Cortex of kidney (tissue), 1 donor: ENCODE measurements at places on chromosomes 2 and 18.

- DNase-seq, result no peak
These were observed 1.9 kb upstream of the CABYR start for GRCh38 chr18:24136967-24137373.

GRCh38 chr2:174692256-174692919 is 71.9 kb downstream of the CHRNA1 start:
- no peak for DNase-seq

- no peak for DNase-seq
These were observed 141.7 kb downstream of the RBMS1 start for GRCh38 chr2:160351956-160352355.

DNA sequence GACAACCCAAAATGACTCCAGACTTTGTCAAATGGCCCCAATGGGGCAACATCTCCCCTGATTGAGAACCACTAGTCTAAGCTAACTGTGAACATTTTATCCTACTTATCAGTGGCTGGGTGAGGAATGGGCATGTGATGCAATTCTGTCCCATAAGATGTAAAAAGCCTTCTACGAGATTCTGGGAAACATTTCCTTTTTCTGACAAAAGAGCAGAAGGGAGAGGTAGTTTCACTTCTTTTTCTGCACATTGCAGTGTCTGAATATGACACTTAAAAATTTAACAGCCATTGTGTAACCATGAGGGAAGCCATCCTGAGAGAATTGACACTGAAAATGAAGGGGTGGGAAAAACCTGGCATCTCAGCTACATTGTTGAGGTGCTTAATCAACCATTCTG is 17.3 kb upstream of the MARCHF4 start:
- DNase-seq, result no peak

- DNase-seq, result no peak
These were observed 99.6 kb downstream of the ADD2 start for GRCh38 chr2:70668432-70668831.

GRCh38 chr2:128442053-128442751 is 123.5 kb upstream of the HS6ST1 start:
- no peak for DNase-seq

DNA sequence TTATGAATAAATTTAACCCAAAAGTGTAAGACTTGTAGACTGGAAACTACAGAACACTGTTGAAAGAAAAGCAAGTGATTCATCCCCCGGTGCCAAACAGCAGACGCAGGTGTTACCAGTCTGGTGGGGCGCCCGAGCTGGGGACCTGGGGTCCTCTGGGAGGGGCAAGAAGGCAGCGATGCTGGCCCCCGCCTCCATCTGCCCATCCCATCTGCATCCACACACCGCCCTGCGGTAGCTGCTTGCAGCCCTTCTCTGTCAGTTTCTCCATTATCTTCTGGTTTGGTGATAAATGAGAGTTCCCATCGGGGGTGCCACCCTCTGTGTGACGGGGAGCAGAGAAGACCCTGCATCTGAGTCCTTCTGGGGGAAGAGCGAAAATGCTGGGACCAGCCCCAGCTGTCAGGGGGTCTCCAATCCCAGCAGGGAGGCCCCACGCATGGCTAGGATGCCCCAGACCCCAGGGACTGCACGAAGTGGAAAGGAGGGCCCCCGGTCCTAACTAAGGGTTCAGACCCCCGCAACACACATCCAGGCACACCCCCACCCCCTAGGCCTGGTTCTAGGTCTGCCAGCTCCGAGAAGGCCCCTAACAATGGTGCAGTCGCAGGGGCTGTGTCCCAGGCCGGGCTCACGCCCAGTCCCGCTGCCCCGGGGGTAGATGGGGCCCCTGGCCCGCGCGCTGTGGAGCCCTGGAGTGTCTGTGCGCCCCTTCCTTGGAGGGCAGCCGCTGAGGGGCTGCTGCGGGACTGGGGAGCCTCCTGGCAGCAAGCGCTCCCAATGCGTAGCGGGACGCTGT is 686 bp upstream of the RGPD8 start:
- no peak for DNase-seq

DNA sequence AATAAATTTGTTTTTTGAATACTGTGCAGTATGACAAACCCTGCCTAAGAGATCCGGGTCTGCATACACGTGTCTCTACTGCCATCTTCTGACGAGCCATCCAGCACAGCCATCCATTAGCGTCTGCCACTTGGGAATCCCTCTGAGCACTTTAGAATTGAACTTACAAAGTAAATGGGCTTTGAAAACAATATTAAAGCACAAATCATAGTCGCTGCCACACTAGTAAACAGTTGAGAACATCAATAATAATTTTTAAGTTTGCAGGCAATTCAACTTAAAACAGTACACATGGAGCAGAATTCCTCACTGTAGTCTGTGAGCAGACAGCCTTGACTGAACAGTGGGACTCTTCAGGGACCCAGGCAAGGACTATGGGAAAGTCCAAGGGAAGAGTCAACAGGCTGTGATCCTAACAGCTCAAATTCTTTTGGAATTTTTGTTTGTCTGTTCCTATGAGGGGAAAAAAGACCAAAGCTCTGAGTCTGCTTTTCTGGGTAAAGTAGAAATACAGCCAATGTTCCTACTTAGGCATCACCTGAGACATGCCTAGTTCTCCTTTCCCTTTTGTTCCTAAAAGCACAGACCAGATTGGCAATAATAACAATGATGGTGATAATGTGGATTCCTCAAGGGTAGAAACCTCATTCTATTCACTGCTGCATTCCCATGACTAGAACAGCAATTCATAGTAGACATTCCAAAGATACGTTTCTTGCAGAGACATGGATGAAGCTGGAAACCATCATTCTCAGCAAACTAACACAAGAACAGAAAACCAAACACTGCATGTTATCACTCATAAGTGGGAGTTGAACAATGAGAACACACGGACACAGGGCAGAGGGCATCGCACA is 92.9 kb downstream of the MREG start:
- no peak for DNase-seq

GRCh38 chr2:44215827-44216226 is 47.2 kb downstream of the PPM1B start:
- no peak for DNase-seq

GRCh38 chr2:44836916-44837315 is 104.6 kb upstream of the SIX3 start:
- DNase-seq, result no peak

DNA sequence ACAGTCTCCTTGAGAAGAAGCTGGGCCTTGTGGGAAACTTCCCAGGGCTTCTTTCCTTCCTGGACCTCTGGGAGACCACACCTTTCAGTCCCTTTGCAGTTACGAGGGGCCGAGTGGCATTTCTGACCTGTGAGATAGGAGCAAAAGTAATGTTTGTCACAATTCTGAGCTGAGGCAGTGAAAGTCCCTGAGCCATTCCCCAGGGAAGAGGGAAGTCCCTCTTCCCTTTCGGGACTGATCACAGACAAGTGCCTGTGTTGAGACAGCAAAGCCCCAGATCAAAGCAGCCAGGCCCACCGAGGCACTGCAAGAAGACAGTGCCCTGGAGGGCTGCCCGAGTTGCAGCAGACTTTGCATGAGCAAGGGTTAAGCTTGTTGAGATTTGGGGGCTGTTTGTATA is 41.9 kb downstream of the RHOB start:
- DNase-seq, result no peak

GRCh38 chr2:229899604-229900003 is 22.2 kb downstream of the TRIP12 start:
- DNase-seq, result no peak

DNA sequence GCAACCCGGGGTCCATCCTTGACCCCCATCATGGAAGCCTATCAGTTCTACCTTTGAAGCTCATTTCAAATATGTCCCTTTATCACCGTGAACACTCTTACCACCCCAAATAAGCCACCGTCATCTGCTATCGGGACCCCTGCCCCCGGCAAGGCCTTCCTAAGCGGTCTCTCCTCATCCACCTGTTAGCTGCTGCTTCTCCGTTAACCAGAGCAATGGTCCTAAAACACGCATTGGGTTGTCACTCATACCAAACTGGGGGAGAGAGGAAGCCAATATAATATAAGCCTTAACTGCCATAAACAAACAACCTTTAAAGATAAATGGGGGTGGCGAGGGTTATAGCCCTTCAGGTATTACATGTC is 680 bp downstream of the ASNSD1 start:
- DNase-seq, result no peak

DNA sequence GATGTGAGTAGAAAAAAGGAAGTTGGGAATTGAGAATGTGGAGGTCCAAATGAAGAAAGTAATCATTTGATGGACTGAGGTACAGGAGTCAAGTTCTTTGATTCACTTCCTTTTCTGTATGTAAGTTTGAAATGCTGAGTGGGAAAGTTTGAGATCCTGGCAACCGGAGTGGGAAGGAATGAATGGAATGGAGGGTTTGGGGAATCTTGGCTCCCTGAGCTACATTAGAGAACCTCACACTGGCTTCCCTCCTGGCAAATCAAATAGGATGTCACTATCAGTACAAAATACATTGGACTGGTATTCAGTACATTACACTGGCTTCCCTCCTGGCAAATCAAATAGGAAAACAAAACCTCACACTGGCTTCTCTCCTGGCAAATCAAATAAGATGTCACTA is 9.8 kb upstream of the RNF138 start:
- no peak for DNase-seq

DNA sequence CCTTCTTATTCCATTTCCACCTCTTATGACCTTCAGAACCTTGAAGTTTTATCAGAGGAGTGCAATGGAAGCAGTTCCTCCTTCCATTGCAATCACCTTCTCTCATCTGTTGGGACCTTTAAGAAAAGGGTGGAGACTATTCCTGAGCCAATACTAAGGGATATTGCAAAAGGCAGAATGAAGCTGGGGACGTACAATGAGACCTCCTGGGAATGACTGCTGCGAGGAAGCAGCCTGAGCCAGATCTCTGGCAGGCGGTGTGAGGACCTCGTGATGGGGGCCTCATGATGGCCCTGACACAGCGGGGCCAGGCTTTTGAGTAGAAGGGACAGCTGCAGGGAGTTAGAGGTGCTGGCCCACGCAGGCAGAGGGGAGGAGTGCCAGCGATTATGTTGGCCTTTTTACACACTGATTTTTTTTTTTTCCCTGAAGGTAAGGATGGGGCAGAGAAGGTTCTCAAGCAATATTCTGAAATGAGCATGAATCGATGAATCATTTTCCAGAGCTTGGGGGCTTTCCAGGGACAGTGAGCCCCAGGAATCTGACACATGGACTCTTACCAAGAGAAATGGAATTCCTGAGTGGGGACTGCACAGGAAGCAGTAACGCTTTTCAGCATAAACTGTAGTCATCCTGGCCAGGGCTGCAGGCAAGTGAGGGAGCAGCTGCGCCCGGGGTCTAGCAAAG is 40.0 kb upstream of the LAPTM4A start:
- no peak for DNase-seq

- DNase-seq, result no peak
These were observed 19.8 kb downstream of the GRHL1 start for GRCh38 chr2:9971105-9971818.

GRCh38 chr18:61764381-61764780 is 128.4 kb downstream of the RNF152 start:
- DNase-seq, result no peak

DNA sequence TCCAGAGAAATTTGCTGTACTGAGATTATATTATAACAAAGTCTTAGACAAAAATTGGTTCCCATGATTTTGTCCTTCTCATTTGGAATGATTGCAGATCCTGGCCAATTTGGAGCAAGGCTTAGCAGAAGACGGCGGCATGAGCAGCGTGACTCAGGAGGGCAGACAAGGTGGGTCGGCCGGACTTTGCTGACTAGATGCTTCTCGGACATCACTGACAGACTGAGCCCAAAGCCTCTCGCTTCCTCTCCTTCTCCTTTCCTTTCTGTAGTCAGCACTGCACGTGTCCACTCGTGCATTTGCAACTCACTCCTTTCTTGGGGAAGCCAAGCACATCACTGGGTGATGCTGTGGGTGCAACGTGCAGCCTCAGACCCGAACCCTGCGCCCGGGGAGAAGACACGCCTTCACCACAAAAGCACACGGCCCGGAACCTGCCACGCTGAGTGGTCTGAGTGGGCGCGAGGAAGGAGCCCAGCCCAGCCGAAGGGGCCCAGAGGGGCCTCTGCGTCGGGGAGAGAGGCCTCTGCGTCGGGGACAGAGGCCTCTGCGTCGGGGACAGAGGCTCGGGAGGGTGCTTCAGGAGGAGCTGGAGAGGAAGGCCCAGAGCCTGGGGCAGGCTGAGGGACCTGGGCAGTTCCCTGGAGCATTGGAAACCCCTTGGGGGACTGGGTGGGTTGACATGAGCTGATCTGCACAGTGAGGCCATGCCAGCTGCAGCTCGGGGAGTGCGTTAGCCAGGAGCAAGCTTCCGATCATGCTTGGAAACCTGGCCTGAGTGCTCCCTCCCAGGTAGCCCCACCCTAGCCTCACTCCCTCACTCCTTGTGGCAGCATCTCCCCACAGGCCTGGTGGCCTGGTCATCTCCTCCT is 61.6 kb downstream of the ADI1 start:
- DNase-seq, result no peak

DNA sequence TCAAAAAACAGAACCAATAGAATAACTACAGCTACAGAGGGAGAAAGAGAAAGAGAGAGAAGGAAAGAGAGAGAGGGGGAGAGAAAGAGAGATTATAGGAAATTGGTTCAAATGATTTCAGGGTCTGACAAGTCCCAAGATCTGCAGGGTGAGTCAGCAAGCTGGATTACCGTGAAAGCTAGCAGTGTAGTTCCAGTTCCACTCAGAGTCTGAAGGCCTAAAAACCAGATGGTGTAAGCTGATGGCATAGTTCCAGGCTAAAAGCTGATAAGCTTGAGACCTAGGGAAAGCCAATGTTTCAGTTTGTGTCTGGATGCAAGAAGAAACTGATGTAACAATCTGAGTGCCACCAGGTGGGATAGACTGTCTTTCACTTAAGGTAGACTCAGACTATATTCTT is 397.7 kb downstream of the TRIB2 start:
- no peak for DNase-seq

DNA sequence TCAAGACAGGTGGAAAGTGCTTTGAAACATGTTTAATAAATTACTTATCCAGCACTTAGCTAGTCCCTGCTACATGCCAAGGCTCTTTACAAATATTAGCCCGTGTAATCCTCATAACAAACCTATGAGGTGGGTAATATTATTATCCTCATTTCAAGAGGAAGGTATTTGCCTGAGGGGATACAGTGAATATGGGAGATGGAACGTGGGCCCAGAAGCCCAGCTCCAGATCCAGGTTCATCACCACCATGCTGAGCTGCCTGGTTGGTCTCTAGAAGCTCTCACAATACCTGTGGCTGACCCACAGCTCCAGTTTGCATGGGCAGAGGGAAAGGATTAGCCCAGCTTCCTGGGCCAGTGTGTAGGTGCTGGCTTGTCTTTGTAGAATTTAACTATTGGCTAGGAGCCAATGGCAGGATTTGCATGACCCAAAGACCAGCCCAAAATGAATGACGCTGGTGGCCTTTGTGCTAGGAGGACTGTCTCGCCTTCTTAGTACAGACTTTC is 61.6 kb upstream of the ATP8B1 start:
- no peak for DNase-seq

GRCh38 chr2:150041722-150042425 is 445.6 kb downstream of the RND3 start:
- no peak for DNase-seq

GRCh38 chr2:7417845-7418742 is 500.9 kb downstream of the RNF144A start:
- no peak for DNase-seq

GRCh38 chr2:233287871-233288270 is 19.7 kb upstream of the SAG start:
- no peak for DNase-seq

GRCh38 chr2:231163011-231163410 is 35.4 kb upstream of the ARMC9 start:
- DNase-seq, result no peak

- no peak for DNase-seq
These were observed 88.1 kb downstream of the TTC27 start for GRCh38 chr2:32715981-32716380.
